SJSA1 (cell line): ENCODE measurements at places on chromosomes 3 and 15. TPM values are rescaled to one million over a fixed set of nuclear protein-coding genes. Genes with fewer than 3 reads are reported as not detected.

Gene CAPN3
- 0.11 TPM in 1 of 2 replicates, not detected in the other for total RNA-seq

- H3K27me3 ChIP-seq, result no peaks in the 10 kb centered on the region
- peak overlapping the region; percentile 73; the same call in 1 of the 2 replicates for H3K27ac ChIP-seq
- H3K36me3 ChIP-seq, result peaks cover 89% of the 10 kb centered on the region
- DNase-seq, result no peak
- H3K4me1 ChIP-seq, result peaks cover 32% of the 10 kb centered on the region
Observed at GRCh38 chr3:23964537-23965235, 19.6 kb downstream of the NR1D2 start.

DNA sequence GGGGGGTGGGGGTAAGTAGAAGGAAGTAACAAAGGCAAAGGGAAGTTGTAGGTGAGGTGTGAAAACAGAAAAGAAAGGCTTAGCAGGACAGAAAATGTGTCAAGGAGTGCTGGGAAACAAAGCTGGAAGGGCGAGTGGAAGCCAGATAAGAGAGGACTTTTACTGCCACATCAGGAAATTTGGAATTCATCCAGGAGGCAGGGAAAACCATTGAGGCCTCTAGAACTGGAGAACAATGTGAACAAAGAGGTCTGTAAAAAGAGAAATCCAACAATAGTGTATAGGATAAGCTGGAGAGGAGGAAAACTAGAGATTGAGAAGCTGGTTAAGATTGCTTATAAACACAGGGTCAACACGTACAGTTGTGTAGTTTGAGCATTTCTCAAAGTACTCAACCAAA, 116.6 kb downstream of the NTRK3 start:
- H3K27me3 ChIP-seq, result no peaks in the 10 kb centered on the region
- no peak overlapping the region for H3K4me3 ChIP-seq
- H3K4me1 ChIP-seq, result no peaks in the 10 kb centered on the region
- no peaks in the 10 kb centered on the region for H3K36me3 ChIP-seq

GRCh38 chr3:39910826-39911464, 101.5 kb downstream of the MYRIP start:
- H3K4me1 ChIP-seq, result no peaks in the 10 kb centered on the region
- H3K27me3 ChIP-seq, result no peaks in the 10 kb centered on the region
- no peak for DNase-seq

- no peak overlapping the region for H3K4me3 ChIP-seq
- DNase-seq, result no peak
- H3K27me3 ChIP-seq, result no peaks in the 10 kb centered on the region
Observed at GRCh38 chr3:22265403-22265802, 514.4 kb upstream of the ZNF385D start.

DNA sequence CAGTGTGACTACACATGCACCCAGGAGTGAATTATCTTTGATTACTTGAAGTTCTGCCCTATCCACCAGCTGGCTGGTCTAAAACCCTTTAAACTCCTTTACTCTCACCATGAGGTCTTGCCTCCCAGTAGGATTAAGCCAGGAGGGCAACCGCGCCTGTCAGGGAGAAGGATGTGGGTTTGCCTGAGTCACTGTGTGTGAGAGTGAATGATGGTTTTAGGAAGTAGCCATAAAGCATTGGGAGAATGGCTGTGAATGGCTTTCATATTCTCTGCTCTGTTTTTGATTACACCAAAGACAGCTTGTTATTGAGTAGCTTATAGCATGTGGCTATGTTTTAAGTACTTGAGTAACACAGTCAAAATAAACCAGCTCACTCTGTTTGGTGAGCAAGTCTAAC, 637.7 kb upstream of the TBL1XR1 start:
- no peaks in the 10 kb centered on the region for H3K36me3 ChIP-seq
- peak; percentile 93 for DNase-seq
- H3K27me3 ChIP-seq, result no peaks in the 10 kb centered on the region
- H3K4me3 ChIP-seq, result no peak overlapping the region

DNA sequence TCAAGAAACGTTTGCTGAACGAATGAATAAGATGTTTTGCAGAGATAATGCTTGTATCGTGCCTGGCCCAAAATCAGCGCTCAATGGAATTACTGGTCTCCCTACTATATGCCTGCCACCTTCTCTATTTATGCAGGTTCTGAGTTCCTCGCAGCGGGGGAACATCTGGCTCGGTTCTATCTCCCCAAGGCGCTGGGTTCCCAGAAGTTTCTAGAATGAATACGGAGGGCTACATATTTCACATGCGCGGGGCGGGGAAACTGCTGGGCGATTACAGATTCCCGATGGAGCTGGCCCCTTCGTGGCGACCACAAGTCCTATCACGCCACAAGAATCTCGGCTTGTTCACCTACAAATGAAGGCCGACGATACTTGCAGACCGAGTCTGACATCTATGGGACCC, 411 bp upstream of the EIF2B5 start:
- H3K4me1 ChIP-seq, result peaks cover 27% of the 10 kb centered on the region
- H3K4me3 ChIP-seq, result peak overlapping the region; percentile 73
- H3K27me3 ChIP-seq, result no peaks in the 10 kb centered on the region
- DNase-seq, result no peak
- H3K36me3 ChIP-seq, result peaks cover 28% of the 10 kb centered on the region

Gene FAM107A
- total RNA-seq, result not detected in 2 replicates

GRCh38 chr3:42640771-42641370, 12.6 kb upstream of the ZBTB47 start:
- H3K27me3 ChIP-seq, result no peaks in the 10 kb centered on the region
- no peak overlapping the region for H3K27ac ChIP-seq
- H3K4me3 ChIP-seq, result no peak overlapping the region
- H3K4me1 ChIP-seq, result no peaks in the 10 kb centered on the region

GRCh38 chr15:95226835-95227234, 995.5 kb downstream of the MCTP2 start:
- DNase-seq, result no peak
- H3K27me3 ChIP-seq, result no peaks in the 10 kb centered on the region
- no peak overlapping the region for H3K27ac ChIP-seq
- H3K4me1 ChIP-seq, result no peaks in the 10 kb centered on the region

DNA sequence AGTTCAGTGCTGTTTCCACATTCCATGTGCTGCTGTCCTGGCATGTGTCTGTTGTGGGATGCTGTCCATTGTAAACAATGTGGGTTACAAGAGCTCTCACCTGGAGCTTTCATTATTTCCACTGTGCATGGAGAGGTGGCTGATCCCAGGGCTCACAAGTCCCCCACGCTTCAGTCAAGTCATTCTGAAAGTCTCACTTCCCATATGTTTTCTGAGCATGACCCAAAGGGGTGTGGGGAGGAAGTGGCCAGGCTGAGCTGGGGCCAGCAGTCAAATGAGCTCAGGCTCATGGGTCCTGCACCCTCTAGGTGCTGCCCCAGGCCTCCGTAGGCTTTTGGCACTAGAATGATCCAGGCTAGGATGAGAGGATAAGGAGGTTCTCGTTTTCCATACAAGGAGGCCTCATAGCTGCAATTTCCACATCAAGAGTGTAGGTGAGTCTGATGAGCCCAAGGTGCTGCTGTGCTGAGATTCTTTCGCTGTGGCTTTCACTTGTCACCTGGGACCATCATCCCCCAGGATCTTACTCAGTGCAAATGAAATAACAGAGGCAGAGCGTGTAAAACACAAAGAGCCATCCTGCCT, 22.0 kb downstream of the STARD5 start:
- H3K36me3 ChIP-seq, result no peaks in the 10 kb centered on the region
- no peak overlapping the region for H3K4me3 ChIP-seq
- no peaks in the 10 kb centered on the region for H3K27me3 ChIP-seq
- peaks cover 5% of the 10 kb centered on the region; the same call in 1 of the 2 replicates for H3K4me1 ChIP-seq
- no peak for DNase-seq

Gene INSYN1
- 0.09 TPM in 1 of 2 replicates, not detected in the other for total RNA-seq

DNA sequence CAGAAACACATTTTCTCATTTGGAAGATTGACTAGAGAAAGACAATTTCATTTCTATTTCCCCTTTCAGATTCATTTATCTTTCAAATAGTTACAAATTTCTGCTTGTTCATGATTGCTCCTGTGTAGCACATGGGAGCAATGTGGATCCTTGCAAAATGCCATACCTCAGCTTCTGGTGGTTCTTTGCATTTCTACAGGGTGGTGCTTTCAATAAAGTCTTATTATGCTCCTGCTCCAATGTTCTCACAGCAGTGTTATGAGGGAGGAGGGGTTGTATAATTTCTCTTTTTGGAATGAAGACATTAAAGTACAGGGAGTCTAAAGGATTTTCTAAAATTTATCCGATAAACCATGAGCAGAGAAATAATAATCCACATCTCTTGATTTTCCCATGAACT, 280.1 kb upstream of the ATP10A start:
- DNase-seq, result no peak
- no peaks in the 10 kb centered on the region for H3K36me3 ChIP-seq
- H3K4me3 ChIP-seq, result no peak overlapping the region
- H3K4me1 ChIP-seq, result no peaks in the 10 kb centered on the region
- H3K27ac ChIP-seq, result no peak overlapping the region

Gene SERPINI2
- total RNA-seq, result not detected in 2 replicates

- H3K4me1 ChIP-seq, result no peaks in the 10 kb centered on the region
- no peak overlapping the region for H3K4me3 ChIP-seq
- H3K36me3 ChIP-seq, result no peaks in the 10 kb centered on the region
- no peak for DNase-seq
Observed at GRCh38 chr3:20462226-20462625, 276.2 kb upstream of the SGO1 start.

Gene PTPRG
- total RNA-seq, result 13.6 and 18.5 TPM in 2 replicates

DNA sequence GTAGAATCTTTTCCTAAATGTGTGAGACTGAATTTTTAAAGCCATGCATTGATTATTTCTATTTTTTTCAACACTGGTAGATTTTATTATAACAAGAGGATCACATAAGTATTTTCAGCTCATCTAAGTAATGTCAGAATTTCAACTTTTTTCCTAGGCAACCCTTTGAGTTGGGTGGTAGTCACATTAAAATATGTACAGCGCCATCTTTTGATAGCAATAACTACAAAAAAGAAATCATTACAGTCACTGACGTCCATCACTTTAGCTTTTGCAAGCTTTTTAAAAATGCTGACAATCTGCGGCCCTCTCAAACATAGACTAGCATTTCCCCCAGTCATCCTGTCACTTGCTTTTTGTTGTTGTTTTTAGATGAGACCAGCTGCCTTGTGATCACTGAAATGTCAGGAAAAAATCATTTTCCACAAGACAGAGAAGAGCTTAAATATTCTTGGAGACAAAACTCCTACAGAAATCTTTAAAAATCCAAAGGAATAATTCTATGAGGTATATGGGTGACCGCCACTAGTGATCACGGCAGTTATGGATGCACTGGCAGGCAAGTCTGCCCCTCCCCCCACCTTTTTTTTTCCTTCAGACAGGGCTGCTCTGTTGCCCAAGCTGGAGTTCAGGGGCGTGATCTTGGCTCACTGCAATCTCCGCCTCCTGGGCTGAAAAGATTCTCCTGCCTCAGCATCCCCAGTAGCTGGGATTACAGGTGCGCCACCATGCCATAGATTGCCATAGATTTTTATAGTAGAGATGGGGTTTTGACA, 384.0 kb upstream of the KCNMB2 start:
- no peak for DNase-seq
- H3K27ac ChIP-seq, result no peak overlapping the region
- no peaks in the 10 kb centered on the region for H3K27me3 ChIP-seq
- H3K4me1 ChIP-seq, result no peaks in the 10 kb centered on the region

DNA sequence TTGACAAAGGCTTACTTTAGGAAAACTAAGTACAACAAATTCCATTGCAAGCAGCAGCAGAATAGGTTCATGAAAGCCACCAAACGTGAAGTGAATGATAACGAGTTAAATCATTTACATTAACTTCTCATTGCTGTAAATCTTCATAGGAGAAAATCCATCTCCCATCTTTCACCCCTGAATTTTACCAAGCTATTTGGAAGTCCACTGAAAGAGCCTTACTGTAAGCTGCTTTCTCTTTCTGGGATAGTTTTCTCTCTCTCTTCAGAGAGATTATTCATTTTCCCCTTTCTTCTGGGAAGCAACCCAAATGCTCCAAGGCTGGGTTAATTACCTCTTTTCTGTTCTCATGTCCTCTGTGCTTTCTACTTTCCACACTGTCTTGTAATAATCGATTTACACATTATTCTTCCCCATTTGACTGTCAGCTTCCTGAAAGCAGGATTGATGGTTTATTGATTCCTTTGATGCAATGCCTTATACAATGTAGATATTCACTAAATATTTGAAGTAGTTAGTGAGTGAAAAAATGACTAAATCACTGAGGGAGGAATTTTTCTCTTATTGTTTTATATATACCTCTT, 914.3 kb upstream of the ARPP21 start:
- no peaks in the 10 kb centered on the region for H3K4me1 ChIP-seq
- H3K36me3 ChIP-seq, result no peaks in the 10 kb centered on the region
- H3K27me3 ChIP-seq, result no peaks in the 10 kb centered on the region
- no peak overlapping the region for H3K27ac ChIP-seq
- H3K4me3 ChIP-seq, result no peak overlapping the region

- no peak for DNase-seq
- H3K4me3 ChIP-seq, result no peak overlapping the region
- H3K4me1 ChIP-seq, result peaks cover 29% of the 10 kb centered on the region
- no peaks in the 10 kb centered on the region for H3K27me3 ChIP-seq
Observed at GRCh38 chr15:62636823-62637573, 405.5 kb upstream of the TPM1 start.

DNA sequence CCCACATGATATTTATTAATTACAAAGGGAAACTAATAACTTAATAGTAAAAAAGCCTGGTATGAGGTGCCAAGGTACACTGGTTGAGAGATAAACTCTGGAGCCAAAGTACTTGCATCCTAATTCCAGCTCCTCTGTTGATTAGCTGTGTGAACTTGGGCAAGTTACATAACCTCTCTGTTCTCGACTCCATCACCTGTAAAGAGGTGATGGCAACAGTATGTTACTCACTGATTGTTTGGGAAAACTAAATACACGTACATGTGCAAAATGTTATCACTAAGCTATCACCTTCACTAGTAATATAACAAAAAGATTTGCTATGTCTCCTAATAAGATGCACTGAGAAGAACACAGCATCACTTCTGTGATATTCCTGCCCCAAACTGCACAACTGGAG, 206.4 kb downstream of the MEX3B start:
- DNase-seq, result no peak
- H3K27me3 ChIP-seq, result no peaks in the 10 kb centered on the region
- H3K4me1 ChIP-seq, result no peaks in the 10 kb centered on the region

Gene CFAP44
- 0.82 TPM in 1 of 2 replicates, not detected in the other for total RNA-seq

Gene LRIG1
- 12.7 and 16.0 TPM in 2 replicates for total RNA-seq

Gene ACOX2
- total RNA-seq, result 0.41 and 1.3 TPM in 2 replicates

DNA sequence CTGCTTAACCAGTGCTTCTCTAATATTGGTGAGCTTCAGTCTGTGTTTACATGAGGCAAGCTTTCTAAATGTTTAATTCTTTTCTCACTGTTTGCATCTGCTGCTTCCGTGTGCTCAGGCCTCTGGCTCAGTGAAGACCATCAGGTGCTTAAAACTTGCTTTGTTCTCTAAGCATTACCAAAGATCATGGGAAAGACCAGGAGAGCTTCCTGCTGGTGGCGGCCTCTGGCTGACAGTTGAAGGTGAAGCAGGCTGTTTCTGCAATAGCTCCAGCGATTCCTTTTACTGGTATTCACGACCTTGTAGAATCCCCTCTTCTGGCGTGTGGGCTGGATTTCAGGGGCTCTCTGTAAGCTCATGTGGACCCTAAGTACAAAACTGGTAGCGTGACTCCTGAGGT, 45.1 kb downstream of the EDEM1 start:
- no peak overlapping the region for H3K4me3 ChIP-seq
- no peaks in the 10 kb centered on the region for H3K36me3 ChIP-seq
- H3K27ac ChIP-seq, result no peak overlapping the region
- no peaks in the 10 kb centered on the region for H3K4me1 ChIP-seq
- no peaks in the 10 kb centered on the region for H3K27me3 ChIP-seq

GRCh38 chr15:32739522-32740063, 21.8 kb downstream of the GREM1 start:
- H3K27me3 ChIP-seq, result no peaks in the 10 kb centered on the region
- no peaks in the 10 kb centered on the region for H3K36me3 ChIP-seq
- H3K4me3 ChIP-seq, result no peak overlapping the region
- H3K27ac ChIP-seq, result no peak overlapping the region
- no peaks in the 10 kb centered on the region for H3K4me1 ChIP-seq
- DNase-seq, result no peak

Gene ITIH1
- not detected in 2 replicates for total RNA-seq

- peaks cover 20% of the 10 kb centered on the region for H3K4me1 ChIP-seq
- H3K36me3 ChIP-seq, result no peaks in the 10 kb centered on the region
- H3K27me3 ChIP-seq, result no peaks in the 10 kb centered on the region
- no peak overlapping the region for H3K27ac ChIP-seq
Observed at GRCh38 chr3:64505419-64505818, 182.4 kb downstream of the ADAMTS9 start.
